ENCODE measurements at places on chromosomes 12 and 14.

DNA sequence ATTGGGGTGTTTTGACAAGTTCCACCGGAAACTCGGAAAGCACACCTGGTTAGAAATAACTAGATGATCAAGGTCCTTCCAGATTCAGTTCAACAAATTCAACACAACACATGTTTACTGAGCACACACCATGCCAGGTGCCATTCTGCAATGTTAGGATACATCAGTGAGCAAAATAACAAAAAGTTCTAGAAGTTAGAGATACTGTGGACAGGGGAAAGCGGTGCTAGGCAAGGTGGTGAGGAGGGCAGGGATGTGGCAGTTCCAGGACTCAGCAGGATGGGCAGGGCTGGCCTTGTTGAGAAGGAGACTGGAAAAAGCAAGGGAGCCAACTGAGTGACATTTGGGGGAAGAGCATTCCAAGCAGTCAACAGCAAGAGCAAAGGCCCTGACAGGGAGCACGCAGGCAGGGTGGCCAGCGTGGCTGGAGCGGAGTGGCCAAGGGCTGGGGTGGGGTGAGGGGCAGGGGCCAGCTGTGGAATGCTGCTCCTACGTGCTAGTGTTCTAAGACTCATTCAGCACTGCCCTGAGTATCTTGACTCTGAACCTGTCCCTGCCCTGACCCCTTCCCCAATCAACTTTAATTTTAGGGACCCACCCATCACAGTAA lies 19.4 kb upstream of the FAIM2 start:
- no peak for DNase-seq

- no peak for DNase-seq
Measured at GRCh38 chr12:46404225-46404631, 31.7 kb upstream of the SLC38A2 start.

DNA sequence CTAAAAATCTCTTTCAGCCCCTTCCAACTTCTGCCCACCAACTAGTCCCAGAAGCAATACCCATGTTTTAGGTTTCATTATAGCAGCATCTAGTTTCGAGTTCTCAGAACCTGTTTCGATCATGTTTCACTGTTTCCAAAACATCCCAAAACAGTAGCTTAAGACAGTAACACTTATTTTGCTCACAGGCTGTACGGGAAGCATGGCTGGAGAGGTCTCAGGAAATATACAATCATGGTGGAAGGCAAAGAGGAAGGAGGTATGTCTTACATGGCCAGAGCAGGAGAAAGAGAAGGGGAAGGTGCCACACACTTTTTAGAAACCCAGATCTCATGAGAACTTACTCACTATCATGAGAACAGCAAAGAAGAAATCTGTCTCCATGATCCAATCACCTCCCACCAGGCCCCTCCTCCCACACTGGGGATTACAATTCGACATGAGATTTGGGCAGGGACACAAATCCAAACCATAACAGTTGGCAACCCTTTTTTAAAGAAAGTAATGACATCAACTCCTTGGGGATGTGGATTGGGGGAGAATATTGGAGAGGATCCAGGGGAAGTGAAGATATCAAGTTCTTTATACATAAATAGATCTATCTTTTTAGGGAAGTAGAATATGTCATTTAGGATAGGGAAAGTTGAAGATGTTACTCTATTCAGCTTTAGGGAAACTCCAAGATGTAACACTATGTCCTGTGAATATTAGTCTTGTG lies 269.9 kb upstream of the PLEKHG7 start:
- DNase-seq = no peak

GRCh38 chr12:30862486-30862885 lies 64.1 kb upstream of the TSPAN11 start:
- DNase-seq = no peak

DNA sequence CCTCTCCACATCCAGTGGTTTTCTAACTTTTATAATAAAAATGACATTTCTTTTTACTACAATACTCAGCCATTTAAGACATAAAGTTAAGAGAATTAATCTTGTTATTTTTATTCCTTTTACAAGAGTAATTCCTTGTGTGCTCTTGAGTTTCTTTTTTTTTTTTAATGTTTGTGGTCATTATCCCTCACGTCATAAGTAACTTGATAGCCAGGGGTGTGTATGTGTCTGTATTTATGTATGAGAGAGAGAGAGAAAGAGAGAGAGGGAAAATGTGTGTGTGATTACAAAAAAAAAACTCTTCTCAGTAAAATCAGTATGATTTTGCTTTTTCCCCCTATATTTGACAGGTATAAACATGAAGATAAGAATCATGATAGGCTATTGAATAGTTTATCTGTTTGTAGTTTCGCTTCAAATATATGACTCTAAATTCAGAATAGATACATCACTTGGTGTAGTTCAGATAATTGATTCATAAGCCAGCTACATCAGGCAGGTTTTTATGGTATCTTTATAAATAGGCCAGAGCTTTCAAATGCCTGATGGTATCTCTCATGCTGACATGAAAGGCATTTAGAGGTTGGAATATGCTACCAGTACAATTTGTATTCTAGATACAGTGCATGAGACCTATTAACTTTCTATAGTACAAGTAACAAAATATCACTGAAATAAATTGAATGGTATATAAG lies 34.9 kb downstream of the RERGL start:
- DNase-seq = no peak

DNA sequence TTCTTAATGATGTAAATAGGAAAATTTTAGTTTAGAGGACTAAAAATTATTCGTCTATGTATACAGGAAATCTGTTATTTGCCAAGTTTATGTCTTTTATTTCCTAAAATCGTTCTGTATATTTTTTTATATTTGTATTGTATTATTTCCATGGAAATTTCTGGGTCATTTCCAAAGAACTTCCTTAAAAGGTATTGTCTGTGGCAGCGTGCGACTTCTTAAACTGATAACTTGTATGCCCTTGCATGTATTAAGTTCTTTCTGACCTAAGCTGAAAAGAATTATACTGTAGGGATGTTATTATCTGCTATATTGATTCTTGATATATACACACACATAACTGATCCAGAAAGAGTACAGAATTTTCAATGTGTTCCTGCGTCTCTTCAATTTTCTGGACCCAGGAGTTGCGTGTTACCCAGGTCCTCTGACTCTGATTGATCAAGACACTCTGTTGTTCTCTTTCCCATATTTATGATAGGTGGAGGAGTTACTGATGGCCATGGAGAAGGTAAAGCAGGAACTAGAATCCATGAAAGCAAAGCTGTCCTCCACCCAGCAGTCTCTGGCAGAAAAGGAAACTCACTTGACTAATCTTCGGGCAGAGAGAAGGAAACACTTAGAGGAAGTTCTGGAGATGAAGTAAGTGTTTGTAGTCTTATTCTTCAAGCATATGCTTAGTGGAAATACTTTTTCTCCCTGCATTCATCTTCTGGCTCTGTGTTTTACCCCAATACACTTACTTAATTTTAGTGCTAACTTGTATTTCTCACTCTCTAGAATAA lies 298.5 kb downstream of the ERC1 start:
- DNase-seq = no peak

DNA sequence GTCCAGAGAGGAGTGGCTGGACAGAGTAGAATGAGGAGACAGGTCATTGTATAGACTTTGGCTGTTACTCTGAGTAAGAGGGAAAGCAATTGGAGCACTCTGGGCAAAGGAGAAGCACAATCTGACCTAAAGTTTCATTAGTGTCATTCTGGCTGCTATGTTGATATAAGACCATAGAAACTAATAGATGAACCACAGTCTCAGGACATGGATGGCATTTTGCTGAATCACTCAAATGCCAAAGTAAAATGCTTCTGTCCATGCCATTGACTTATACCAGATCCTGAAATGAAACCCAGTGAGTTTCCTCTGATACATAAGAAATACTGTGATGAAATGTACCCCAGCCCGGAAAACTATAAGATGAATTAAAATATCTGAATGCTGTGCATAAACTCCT lies 65.8 kb upstream of the COCH start:
- DNase-seq = no peak

DNA sequence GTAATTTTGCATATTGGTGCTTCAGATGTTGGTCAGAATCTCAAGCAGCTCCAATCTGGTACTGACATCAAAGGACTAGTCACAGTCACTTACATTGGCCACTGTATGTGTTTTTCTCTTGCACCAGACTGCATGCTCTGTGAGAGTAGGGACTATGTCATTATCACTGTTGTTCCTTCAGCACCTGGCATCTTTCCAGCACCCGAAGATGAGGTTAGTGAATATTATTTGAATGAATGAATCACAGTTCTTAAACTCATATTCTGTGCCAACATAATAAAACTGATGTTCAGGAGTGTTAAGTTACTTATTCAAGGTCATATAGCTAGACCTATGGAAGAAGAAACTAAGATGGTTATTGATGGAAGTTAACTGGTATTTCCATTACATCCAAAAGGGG lies 204.5 kb upstream of the TBX3 start:
- no peak for DNase-seq

GRCh38 chr14:97723819-97724218 lies 926.6 kb downstream of the VRK1 start:
- no peak for DNase-seq

- DNase-seq = peak; percentile 81
Measured at GRCh38 chr12:123388177-123388950, 4.4 kb downstream of the KMT5A start.

GRCh38 chr12:68180792-68181744 lies 21.5 kb upstream of the IFNG start:
- DNase-seq = peak; percentile 63

DNA sequence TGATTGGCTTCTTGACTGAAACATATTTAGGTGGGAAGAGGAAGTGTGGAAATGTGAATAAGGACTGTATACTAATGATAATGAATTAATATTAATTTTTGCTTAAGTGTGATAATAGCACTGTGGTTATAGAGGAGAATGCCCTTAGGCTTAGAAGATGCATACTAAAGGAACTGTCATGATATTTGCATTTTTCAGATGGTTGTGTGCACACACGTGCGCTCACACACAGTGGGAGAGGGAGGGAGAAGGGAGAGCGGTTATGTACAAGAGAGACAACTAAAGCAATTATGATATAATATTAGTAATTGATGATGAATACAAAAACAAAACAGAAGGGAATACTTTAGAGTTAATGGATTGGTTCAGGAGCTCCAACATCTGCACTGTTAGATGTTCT lies 54.2 kb downstream of the RCOR1 start:
- no peak for DNase-seq

DNA sequence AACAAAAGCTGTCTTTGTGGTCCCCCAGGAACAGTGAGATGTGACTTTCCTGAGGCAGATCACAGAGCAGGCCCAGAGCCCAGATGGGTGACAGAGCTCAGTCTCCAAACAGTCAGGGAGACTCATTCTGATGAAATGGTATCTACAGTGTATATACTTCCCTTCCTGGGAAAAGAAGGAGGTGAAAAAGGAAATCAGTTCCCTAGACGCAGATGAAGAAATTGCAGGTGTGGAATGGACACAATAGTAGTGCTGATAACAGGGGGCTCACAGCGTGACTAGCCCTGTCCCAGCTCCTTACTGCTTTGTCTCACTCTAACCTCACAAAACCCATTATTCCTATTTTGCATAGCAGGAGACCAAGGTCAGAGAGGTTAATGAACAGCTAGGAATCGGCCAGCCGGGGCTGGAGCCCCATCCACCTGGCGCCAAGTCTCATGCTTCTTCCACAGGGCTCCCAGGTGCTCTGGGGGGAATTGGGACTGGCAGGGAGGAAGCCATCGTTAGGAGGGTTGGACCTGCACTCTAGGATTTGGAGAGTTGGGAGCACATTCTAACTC lies 11.9 kb downstream of the KCNH3 start:
- DNase-seq = no peak

DNA sequence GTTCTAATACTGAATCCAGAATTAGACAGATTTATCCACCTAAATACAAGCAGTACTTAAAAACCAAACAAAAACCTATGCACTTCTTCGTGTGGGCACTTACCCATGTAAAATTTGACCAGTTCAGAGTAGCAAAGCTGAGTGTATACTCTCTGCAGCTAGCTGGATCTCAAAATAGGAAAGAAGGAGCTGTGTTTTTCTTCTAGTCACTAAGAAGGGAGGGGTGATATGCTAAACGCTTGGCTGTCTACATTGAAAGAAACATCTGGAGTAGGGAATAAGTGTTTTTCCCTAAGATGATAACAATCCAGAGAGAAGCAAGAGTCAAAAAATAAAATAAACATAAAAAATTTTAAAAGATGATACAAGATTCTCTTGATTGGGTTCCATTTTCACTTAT lies 20.0 kb downstream of the RBMS2 start:
- no peak for DNase-seq

DNA sequence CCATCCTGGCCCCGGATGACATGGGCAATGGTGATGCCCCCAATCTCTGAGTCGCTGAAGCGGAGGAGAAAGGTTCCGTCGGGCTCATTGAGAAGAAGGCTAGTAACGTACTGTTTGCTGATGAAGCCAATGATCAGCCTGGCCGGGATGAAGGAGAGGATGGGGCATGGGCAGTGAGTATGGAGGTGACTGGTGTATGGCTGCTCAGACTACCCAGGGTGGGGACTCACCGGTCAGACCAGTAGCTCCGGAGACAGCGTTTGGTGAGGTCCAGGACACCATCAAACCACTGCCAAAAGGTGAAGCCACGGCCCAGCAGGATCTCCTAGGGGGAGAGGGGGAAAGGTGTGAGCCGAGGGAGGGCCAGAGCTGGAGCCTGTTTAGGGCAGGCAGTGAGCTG lies 10.9 kb downstream of the NAB2 start:
- no peak for DNase-seq

DNA sequence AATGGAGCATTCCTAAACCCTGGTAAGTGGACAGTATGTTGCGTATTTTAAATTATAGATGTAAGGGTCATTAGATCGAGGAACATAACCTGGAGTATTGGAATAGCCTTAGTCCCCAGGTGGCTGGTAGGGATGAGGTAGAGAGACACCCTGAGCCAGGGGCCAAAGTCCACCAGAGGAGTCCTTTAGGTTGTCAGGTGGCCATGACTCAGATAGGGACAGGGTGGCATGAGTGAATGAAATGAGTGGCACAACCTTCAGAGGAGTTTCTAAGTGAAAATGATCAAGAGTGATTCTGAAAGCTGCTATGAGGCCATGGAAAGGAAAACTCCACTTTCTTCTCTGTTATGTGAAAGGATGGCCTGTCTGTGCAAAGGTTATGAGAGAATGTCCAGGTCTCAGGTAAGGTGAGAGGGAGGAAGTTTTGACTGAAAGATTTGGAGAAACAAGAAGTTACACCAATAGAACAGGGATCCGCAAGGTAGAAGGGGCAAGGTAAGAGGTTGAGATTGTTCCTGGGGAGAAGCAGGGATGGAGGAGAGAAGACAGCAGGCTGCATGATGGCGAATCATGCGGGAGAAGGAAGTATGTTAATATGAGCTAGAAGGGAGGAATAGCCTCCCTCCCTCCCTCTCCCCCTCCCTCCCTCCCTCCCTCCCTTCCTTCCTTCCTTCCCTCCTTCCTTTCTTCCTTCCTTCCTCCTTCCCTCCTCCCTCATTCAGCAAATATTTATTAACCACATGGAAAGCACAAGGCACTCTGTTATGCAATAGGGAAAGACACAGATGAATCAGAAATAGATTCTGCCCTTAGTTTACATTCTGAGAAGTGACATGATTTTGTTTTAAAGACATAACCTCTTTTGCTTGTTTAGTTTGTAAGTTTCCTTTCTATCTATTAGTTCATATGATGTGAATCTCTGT lies 14.0 kb upstream of the RIPK3 start:
- no peak for DNase-seq

- no peak for DNase-seq
Measured at GRCh38 chr12:130008241-130008640, 104.4 kb upstream of the TMEM132D start.
